ENCODE measurements at places on chromosomes 1 and 21. TPM values are rescaled to one million over a fixed set of nuclear protein-coding genes. Genes with fewer than 3 reads are reported as not detected.

ZSWIM5 gene
- total RNA-seq, result not detected

KIRREL1 gene
- total RNA-seq, result 77.3 TPM

KRTAP19-1 gene
- total RNA-seq, result not detected

PRPF38A gene
- total RNA-seq, result 16.6 TPM

DENND2C gene
- total RNA-seq, result 0.29 TPM

FBXO28 gene
- total RNA-seq, result 26.6 TPM

KRTAP10-9 gene
- total RNA-seq, result not detected

FALEC gene
- not detected for total RNA-seq

ZNF593OS gene
- total RNA-seq, result not detected

UBXN10 gene
- total RNA-seq, result 0.10 TPM

CFHR3 gene
- total RNA-seq, result not detected

TDRKH gene
- 5.5 TPM for total RNA-seq

ZMYND12 gene
- total RNA-seq, result 0.12 TPM

SLC45A1 gene
- 0.20 TPM for total RNA-seq

ARMH1 gene
- total RNA-seq, result not detected

SVBP gene
- 34.1 TPM for total RNA-seq

RHOU gene
- 0.24 TPM for total RNA-seq

NHLH1 gene
- total RNA-seq, result not detected

RNU1-4 gene
- not detected for total RNA-seq

TRPM2 gene
- 6.7 TPM for total RNA-seq

TMEM82 gene
- not detected for total RNA-seq

SMG5 gene
- total RNA-seq, result 54.3 TPM

MYOG gene
- not detected for total RNA-seq

AADACL4 gene
- total RNA-seq, result not detected

RABGGTB gene
- 111 TPM for total RNA-seq

CAMSAP2 gene
- total RNA-seq, result 22.3 TPM

NOS1AP gene
- total RNA-seq, result not detected

MATN1 gene
- total RNA-seq, result 0.20 TPM

GJA8 gene
- total RNA-seq, result 0.12 TPM

FNDC10 gene
- 3.4 TPM for total RNA-seq
